Activated T-helper 17 cell treated with anti-CD3 and anti-CD28 coated beads, Interleukin-2, amount 50 U/mL, for 72 hours (primary cell): ENCODE measurements at places on chromosomes 3 and 15.
A peak's percentile ranks its signal among the peaks of the same experiment; 100 is the strongest.

- ATAC-seq: no peak
Measured at GRCh38 chr15:76930831-76931396, 635 bp upstream of the RCN2 start.

- peak; percentile 37 for ATAC-seq
Measured at GRCh38 chr3:197380786-197381185, 82.4 kb upstream of the DLG1 start.

- no peak for ATAC-seq
Measured at GRCh38 chr3:183920416-183920815, 35.7 kb upstream of the PARL start.

DNA sequence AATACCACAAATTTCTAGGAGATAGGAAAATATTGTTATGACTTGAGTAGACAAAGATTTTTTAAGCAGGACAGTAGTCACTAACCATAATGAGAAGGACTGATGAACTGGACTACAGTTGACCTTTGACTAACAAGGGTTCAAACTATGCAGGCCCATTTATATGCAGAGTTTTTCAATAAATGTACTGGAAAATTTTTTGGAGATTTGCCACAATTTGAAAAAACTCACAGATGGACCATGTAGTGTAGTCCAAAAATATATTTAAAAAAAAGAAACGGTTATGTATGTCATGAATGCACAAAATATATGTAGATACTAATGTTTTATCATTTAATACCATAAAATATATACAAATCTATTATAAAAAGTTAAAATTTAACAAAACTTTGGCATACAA lies 151.8 kb downstream of the LRRN1 start:
- ATAC-seq: no peak

GRCh38 chr3:173732237-173732636 lies 334.7 kb downstream of the NLGN1 start:
- ATAC-seq: no peak

- ATAC-seq: no peak
Measured at GRCh38 chr3:48503401-48504050, 448 bp downstream of the SHISA5 start.

DNA sequence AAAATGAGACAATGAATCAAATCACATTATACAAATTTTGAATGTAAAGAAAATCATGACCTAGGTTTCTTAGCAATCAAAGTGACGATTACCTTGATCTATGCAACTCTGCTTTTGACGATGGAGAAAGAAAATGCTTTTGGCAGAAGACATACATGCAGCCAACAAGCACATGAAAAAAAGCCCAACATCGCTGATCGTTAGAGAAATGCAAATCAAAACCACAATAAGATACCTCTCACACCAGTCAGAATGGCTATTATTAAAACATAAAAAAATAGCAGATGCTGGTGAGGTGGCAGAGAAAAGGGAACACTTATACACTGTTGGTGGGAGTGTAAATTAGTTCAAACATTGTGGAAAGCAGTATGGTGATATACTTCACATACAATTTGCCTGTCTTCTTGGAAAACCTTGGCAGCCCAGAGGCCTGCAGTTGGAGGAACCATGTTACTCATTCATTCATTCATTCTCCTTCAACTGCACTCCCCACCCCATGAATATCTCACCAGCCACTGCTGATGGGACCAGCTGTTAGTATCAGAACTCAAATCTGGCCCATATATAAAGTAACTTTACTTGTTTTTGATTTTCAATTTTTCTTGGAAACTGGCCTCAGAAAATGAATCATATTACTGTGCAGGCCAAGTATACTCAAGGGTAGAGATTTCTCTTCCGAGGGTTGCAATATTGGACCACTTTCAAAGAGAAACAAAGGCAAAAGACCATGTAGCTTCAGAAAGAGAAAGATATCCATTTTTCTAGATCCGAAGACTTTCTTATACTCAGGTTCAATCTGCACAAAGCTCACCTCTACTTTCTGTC lies 358.6 kb upstream of the ARHGEF26 start:
- ATAC-seq: no peak

DNA sequence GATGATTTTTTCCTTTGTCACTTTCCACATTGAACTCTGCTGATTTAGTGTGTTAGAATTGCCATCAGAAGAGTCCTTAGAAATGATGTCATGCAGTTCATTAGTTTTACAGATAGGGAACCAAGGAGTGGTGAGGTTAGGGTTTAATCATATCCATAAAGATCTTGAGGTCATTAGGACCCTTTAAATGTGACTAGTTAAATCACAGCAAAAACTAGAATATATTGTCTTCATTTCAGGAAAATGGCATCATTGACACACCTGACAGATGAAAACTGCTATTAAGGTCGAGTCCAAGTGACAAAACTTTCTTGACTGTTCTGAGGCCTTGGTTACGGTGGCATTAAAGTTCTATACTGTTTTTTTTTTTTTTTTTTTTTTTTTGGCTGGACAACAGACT lies 50.5 kb downstream of the MBNL1 start:
- peak; percentile 25 for ATAC-seq

DNA sequence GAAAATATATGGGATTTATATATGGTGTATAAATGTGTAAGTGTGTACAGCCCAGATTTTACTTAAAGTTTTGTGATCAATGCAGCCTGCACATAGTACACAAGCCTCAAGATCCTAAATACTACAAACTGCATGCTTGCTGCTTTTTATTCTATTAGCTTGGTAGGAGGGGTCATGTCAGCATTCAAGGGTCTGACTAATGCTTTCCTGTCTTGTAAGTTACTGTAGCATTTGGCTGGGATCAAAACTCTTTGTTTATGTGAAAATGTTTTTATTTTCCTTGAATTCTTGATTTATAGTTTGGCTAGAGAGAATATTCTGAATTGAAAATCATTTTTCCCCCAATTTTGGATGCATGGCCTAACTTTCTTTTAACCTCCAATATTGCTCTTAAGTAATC lies 370.9 kb downstream of the NSUN3 start:
- ATAC-seq: no peak

DNA sequence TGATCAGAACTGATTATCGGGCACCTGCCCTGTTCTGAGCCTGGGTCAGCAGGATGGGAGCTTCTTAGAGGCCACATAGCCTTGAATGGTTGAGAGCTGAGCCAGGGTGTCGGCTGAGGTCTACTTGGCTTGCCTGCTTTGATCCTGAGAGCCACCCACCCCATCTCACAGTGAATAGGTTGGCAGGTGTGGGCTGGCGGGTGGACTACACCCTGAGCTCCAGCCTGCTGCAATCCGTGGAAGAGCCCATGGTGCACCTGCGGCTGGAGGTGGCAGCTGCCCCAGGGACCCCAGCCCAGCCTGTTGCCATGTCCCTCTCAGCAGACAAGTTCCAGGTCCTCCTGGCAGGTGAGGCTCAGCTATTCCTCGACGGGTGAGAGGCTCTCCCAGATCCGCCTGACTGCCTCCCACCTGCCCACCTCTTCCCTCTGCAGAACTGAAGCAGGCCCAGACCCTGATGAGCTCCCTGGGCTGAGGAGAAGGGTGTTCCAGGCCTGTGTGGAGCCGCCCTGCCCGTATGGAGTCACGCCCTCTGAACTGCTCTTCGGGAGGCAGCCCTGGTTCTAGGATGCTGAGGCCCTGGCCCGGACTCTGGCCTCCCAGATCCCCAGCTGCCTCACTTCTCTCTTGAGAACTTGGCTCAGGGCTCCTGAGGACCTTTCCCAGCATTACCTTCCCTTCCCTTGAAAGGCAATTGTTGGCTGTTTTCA lies 3.8 kb downstream of the COMMD4 start:
- no peak for ATAC-seq

DNA sequence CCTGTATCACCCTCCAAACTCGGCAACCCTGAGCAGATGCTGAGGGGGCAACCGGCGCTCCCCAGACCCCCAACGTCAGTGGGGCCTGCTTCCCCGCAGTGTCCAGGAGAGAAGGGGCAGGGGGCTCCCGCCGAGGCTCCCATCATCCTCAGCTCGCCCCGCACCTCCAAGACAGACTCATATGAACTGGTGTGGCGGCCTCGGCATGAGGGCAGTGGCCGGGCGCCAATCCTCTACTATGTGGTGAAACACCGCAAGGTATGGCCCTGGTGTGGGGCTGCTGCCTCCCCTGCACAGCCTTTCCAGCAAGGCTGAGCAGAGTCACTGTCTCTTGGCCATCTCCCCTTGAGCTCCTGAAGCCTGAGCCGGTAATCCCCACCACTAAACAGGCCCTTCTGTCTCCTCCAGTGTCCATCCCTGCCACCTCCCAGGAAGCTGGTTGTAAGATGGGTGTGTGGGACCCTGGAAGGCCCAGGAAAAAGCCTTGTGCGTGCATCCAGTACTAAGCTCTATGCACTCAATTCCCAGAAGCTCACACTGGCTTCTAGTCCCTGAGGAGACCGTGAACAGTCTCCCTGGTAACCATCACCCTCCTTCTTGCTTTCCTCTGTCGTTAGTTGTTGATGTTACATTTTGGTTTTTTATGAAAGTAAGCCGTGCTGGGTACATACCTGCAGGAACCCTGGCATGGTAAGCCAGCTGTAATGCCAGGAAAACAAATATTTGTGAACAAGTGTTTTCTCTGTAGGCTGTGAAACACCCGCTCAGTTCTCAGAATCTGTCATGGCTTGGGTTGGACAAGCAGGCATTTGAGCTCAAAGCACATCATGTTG lies 63.3 kb downstream of the BOC start:
- no peak for ATAC-seq

DNA sequence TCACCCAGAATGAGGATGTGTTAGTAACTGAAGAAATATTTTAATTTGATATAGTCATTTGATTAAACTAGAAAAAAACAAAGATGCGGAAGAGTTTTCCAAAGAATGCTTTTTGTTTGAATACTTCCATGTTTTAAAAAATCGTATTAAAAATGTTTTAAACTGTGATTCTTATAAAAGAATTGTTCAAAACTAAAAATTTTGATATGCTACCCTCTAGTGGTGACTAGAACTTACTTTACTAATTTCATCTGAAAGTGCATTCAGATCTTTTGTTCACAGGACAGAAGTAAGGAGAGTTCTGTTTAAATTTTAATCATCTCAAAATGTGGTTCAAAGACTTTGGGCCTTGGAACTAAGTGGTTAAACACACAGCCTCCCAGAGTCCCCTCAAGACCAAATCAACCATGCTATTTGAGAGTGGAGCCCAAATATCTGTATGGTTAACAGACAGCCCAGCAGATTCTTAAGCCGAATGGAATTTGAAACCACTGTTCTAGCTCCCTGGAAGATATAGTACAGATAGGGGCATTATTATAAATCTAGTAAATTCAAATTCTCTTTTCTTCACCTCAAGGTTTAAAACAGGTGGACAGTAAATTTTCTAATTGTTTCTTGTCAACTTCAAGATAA lies 45.2 kb upstream of the SYNPR start:
- ATAC-seq: no peak

- ATAC-seq: no peak
Measured at GRCh38 chr15:34297059-34297458, 40.5 kb downstream of the SLC12A6 start.

- no peak for ATAC-seq
Measured at GRCh38 chr3:187629711-187630110, 40.5 kb downstream of the SST start.

- no peak for ATAC-seq
Measured at GRCh38 chr15:49115062-49115461, 40.3 kb downstream of the COPS2 start.

- no peak for ATAC-seq
Measured at GRCh38 chr3:6861625-6862000, 698 bp downstream of the GRM7 start.

GRCh38 chr3:142087676-142088075 lies 61.7 kb downstream of the TFDP2 start:
- no peak for ATAC-seq

DNA sequence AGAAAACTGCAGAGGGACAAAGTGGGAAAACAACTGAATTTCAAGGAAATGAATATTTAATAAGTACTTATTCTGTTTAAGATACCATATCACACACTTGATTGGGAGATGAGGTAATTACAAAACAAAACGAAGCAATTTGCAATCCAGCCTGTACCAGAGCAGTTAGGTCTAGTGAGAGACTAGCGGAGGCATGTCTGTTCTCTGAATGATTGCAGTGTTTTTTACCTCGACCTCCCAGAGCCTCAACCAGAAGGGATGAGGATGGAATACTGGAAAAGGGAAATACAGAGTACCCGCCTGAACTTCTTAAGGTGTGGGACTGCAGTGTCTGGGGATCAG lies 59.5 kb downstream of the PIK3CB start:
- ATAC-seq: no peak

GRCh38 chr3:55441499-55441898 lies 45.6 kb downstream of the WNT5A start:
- no peak for ATAC-seq

DNA sequence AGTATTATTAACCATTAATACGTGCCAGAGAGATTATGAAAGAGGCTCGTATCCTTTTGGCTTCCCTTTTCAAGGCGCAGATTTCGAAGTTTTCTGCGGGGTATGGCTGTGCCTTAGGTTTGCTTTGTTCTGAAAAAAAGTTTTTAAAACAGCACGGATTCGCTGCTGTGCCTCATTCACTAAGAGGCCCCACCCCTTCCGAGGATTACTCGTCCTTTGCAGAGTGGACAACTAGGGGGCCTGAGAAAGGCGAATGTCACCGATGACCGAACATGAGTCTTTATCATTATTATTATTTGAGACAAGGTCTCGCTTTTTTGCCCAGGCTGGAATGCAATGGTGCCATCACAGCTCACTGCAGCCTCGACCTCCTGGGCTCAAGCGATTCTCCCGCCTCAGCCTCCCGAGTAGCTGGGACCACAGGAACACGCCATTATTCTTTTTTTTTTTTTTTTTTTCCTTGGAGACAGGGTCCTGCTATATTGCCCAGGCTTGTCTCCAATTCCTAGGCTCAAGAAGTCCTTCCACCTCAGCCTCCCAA lies 684 bp upstream of the RPS27L start:
- ATAC-seq: peak; percentile 46
